ENCODE measurements at places on chromosomes 4 and X. TPM values are rescaled to one million over a fixed set of nuclear protein-coding genes. Genes with fewer than 3 reads are reported as not detected.
A peak's percentile ranks its signal among the peaks of the same experiment; 100 is the strongest.

DNA sequence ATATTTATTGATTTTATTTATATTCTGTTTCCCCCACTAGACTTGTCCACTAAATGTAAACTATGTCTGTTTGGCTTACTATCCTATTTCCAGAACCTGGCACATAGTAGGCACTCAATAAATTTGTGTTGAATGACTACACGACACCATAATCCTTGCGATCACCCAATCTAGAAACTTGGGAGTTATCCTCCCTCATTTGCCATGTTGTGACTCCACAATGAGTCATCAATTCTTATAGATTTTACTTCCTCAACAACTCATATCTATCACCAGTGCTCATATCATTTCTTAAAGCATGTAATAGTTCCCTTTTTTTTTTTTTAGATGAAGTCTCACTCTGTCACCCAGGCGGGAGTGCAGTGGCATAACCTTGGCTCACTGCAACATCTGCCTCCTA is 39.9 kb upstream of the VAMP7 start:
- no peak for DNase-seq

- peak; percentile 25 for DNase-seq
Measured at GRCh38 chr4:154998284-154998683, 210.2 kb upstream of the NPY2R start.

- no peak for DNase-seq
Measured at GRCh38 chrX:134256684-134257083, 19.7 kb downstream of the CCDC160 start.

- DNase-seq: no peak
Measured at GRCh38 chr4:96486563-96486962, 646.7 kb downstream of the PDHA2 start.

DNA sequence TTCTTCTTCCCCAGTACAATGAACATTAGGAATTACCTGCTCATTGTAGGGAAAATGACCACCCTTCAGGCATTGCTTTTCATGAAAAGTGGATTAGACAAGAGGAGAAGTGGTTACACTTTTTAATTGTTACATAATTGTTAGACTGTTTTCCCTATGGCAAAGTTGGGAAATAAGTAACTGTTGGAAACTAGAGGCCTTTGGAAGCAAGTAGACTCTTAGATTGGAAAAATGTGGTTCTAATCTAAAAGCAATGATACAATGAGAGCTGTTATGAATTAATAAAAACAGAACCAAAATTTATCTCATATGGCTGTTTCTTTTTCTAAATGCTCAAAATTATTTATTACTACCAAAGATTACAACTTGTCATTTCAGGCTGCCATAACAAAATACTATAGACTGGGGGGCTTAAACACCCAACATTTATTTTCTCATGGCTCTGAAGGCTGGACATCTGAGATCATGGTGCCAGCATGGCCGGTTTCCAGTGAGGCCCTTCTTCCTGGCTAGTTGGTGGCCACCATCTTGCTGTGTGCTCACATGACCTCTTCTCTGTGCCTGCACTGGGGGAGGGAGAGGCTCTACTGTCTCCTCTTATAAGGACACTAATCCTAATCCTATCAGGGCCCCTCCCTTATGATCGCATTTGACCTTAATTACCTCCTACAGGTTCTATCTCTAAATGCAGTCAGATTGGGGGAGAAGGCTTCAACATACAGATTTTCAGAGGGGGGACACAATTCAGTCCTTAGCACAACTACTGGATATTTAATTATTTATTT is 12.5 kb downstream of the CC2D2A start:
- no peak for DNase-seq

DNA sequence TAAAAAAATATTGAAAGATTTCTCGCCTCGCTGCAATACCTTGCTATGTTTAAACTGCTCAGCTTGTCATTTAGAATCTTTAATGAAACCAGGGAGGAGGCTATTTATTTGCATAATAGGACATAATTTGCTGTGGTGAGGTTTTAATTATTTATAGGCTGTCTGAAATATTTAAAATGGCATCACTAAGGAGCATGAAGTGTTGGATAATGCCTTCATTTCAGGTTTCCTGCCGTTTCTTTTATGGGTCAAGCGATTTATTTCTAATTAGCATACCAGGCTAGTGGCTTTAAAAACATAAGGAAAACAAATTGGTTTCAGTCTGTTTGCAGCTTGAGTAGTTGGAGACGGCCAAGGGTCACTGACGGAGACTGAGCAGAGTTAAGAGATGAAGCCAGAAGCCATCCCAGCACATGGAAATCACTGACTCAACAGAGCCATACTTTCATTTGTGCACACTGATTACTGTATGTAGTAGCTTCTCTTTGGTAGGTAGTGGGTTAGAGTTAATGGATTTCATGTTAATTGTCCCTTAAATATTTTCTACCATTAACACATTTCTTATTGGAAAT is 1962.4 kb upstream of the TENM3 start:
- DNase-seq: no peak

DNA sequence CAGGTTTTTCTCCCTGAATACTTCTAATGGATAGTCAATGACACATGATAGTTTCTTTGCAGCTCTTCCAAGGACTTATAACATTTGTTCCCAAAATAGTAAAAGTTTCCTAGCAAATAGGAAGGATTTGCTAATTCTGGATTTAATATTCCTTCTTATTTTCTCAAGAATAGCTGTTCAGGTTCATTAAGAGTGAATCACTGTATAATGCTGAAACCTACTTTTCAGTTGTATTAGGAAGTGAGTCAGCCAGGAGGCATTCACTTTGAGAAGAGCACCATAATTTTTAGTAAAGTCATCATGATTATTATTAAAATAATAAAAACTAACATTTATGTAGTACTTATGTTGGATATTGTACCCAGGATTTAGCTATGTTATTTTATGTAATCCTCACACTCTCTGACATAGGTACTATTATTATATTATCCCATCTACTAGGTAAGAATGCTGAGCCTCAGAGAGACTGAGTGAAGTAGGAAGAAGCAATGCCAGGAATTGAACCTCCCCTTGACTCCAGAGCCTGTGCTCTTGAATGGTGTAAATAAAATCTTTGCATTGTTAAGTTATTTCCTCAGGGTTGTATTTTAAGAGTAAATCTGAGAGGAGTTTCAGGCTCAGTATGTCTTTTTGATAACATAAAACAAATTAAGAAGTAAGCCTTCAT is 114.8 kb downstream of the REELD1 start:
- DNase-seq: peak; percentile 61

GRCh38 chr4:123444290-123444731 is 47.7 kb downstream of the SPRY1 start:
- DNase-seq: peak; percentile 68

- no peak for DNase-seq
Measured at GRCh38 chr4:145618210-145618931, 814 bp upstream of the MMAA start.

- DNase-seq: no peak
Measured at GRCh38 chr4:182819751-182820150, 97.4 kb downstream of the DCTD start.

GRCh38 chrX:28552322-28552721 is 34.9 kb upstream of the IL1RAPL1 start:
- no peak for DNase-seq

DNA sequence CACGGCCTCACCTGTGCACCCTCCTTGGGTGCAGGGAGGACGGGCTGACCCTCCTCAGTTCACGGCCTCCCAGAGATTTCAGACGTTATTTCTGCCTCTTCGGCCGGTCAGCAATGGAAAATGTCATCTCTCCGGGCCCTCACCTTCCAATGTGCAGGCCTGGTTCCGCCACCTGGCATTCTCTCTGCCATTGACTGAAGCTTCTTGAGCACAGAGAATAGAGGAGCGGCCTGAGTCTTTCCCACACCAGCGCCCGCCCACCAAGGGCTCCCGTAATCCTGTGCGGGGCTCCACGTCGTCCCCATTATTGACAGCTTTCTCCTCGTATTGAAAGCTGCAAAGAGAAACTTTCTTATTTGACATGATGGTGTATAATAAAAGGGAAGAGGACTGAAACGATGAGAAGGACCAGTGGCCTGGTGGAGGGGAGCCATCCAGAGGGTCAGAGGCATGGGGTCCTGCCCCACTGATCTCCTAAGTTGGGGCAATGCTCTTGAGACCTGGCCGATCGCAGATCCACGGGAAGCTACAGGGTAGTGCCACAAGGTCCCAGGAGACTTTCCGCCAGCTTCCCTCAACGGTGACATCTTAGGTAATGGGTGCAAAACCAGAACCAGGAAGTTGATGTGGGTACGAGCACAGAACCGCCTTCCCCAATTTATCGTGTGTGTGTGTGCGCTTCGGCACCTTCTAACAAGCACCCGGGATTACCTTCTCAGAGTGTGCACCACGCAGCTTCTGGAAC is 20.6 kb downstream of the HTRA3 start:
- DNase-seq: no peak

DNA sequence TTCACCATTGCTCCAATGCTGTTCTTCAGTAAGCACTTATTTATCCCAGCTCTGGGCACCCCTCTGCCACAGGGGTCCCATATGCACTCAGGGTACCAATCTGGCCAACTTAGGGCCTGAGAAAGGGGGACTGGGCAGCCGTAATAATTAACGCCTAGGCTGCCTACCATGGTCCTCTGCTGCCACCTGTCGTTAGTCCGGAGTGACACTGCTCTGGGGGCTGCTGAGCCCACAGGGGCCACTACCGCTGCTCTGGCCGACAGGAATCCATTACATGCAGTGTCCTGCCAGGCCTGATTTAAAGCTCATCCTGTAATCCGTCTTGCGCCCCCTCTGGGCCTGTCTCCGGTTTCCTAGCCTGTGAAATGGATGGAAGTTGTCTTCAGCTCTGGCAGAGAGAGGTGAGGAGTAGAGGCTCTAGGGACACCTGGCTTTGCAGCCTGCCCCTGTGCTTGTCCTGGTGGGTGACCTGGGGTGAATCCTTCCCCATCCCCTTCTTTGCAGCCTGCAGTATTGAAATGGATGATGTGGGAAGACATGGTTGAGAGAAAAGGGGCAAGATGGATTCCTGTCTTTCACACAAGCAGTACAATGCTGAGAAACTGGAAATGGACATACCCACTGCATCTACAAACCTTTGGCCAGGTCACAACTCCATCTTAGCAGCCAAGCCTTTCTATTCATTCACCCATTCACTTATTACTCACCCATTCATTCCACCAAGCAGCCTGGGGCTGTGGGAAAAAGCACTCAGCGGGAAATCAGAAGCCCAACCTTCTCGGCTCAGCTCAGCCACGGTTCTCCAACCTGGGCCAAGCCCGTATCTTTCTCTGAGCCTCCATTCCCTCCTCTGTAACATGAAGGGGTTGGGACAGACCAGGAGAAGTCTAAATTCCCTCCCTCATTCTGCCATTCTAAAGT is 116.3 kb upstream of the NALF2 start:
- peak; percentile 20 for DNase-seq

- DNase-seq: no peak
Measured at GRCh38 chr4:79904331-79904730, 168.7 kb downstream of the ANTXR2 start.

DNA sequence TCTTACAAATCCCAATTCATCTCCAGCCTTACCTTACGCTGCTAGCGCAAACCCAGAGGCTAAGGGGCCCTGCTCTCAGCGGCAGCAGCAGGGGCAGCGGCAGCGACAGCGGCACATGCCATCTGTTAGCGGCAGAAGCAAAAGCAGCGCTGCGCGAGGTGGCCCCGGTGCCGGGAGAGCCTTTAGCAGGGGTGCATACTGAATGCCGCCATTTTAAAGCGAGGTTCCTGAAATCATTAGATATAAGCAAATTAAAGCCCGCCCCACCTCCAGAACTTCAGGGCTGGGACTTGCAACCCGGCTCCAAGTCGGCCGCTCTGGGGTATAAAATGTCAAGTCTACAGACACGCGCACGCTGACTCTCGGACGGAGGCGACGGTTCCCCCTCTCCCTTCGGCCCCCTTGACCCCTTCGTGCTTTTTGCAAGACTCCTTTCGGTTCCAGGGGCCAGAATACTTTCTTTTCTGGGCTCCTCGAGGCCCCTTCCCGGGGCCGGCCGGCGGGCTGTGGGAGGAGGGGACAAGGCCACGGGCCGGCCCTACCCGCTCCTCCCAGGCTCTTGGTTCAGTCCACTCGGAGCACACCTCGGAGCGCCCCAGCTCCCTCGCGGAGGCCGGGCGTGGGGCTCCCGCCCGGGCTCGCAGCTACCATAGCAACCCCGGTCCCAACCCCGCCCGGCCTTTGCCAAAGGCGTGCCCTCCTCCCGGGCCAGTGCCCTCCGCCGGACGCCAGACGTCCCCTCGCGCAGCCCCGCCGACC is at the start of gene MBNL3:
Gene MBNL3 (minus strand): TSS at position 220 of the 759 bp plus-strand sequence. CDS start 49,427 bp downstream, outside the sequence.
- DNase-seq: peak; percentile 60

DNA sequence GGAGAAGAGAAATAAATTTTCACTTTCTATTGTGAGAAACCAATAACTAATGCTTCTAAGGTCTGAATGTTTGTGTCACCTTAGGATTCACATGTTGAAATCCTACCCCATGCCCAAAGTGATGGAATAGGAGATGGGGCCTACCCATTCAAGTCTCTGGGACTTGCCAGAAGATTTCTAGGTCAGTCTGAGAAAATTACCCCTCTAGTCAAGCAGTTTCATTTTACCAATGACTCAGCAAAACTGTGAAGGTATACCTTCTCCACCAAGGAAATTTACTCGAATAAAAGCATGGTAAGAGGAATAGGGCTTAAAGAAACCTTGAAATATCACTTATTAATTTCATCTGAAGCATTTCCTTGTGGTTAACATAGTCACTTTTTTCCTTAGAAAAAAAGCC is 23.5 kb upstream of the PAPSS1 start:
- peak; percentile 30 for DNase-seq

- peak; percentile 62 for DNase-seq
Measured at GRCh38 chr4:137644201-137644600, 111.9 kb upstream of the PCDH18 start.

DNA sequence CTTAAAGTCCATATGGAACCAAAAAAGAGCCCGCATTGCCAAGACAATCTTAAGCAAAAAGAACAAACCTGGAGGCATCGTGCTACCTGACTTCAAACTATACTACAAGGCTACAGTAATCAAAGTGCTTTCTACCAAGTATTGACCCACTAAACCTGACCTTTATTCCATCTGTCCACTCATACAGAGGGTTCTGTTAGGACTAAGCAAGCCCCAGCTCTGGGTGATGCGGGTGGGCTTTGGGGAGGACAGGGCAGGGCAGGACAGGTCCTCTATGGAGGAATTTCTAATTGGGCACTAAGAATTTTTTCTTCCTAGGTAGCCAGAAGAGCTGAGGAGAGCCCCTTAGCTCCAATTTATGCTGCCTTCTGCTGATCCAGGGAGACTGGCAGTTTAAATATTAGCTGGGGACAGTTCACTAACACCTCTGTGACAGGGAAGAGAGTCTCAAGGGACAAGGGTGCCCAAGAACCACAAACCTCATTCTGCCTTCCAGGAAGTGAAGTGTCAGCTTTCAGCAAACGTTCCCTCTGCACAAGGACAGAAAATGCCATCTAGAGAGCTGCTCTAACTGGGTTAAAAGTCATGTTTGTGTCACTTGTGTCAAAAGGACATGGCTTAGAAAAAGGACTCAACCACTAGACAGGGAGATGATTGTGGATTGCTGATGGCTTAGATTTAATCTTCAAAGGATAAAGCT is 143.2 kb downstream of the KIT start:
- no peak for DNase-seq

GRCh38 chr4:168618577-168619265 is 121.9 kb downstream of the PALLD start:
- no peak for DNase-seq

- peak; percentile 54 for DNase-seq
Measured at GRCh38 chr4:126697748-126698147, 935.0 kb upstream of the INTU start.

PLP1 gene
- under 0.01 TPM for total RNA-seq

SMR3B gene
- not detected for total RNA-seq

MAOB gene
- under 0.01 TPM for total RNA-seq

EIF2S3 gene
- 256 TPM for total RNA-seq

GYPA gene
- total RNA-seq: not detected

DCAF4L1 gene
- total RNA-seq: under 0.01 TPM

STPG2 gene
- total RNA-seq: 0.32 TPM

RPA4 gene
- total RNA-seq: 0.43 TPM

PABPC1L2B gene
- not detected for total RNA-seq

CTAG1B gene
- not detected for total RNA-seq

MID2 gene
- 33.2 TPM for total RNA-seq

PLXNB3 gene
- 3.5 TPM for total RNA-seq

Measured in fibroblast of villous mesenchyme (primary cell).